ENCODE measurements at places on chromosomes 7 and 10.

- no peak for DNase-seq
Observed at GRCh38 chr10:130987401-130987800, 324.1 kb downstream of the TCERG1L start.

- DNase-seq = no peak
Observed at GRCh38 chr7:68461430-68461829, 1136.8 kb upstream of the AUTS2 start.

DNA sequence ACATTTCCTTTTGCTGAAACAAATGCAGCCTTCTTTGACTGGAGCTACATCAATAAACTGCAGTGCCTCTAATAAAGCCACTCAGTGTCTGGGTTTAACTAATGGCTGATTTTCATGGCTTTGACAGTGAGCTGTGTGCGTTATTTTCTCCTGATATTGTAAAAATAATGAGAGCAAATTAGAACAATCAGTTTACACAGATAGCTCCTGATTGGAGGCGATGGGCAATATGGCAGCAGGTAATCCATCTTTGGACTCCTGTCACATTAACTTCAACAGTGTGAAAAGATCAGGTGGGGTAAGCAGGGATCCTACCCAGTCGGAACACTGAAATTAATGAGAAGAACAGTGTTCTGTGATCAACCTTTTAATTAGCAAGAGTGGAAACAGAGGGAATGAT is 100.7 kb downstream of the POLL start:
- no peak for DNase-seq

DNA sequence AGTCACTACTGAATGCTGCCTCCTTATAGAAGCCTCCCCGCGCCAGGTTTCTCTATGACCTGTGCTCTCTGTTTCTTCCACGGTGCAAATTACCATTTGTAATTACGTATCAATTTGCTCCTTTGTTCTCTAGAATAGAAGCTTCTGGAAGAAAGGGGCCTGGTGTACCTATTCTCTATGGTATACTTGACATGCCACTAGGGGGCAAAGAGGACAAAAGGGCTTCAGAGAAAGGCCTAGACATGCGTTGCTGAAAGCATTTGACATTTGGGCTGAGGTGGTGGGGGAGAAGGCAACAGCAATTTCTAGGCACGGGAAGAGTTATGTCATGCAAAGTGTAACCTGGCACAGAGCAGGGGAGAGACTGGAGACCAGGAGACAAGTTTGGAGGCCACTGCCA is 148.7 kb downstream of the WDR11 start:
- no peak for DNase-seq

- DNase-seq = no peak
Observed at GRCh38 chr10:104340641-104341040, 2.4 kb upstream of the ITPRIP start.

- no peak for DNase-seq
Observed at GRCh38 chr7:158409816-158410330, 177.8 kb downstream of the PTPRN2 start.

DNA sequence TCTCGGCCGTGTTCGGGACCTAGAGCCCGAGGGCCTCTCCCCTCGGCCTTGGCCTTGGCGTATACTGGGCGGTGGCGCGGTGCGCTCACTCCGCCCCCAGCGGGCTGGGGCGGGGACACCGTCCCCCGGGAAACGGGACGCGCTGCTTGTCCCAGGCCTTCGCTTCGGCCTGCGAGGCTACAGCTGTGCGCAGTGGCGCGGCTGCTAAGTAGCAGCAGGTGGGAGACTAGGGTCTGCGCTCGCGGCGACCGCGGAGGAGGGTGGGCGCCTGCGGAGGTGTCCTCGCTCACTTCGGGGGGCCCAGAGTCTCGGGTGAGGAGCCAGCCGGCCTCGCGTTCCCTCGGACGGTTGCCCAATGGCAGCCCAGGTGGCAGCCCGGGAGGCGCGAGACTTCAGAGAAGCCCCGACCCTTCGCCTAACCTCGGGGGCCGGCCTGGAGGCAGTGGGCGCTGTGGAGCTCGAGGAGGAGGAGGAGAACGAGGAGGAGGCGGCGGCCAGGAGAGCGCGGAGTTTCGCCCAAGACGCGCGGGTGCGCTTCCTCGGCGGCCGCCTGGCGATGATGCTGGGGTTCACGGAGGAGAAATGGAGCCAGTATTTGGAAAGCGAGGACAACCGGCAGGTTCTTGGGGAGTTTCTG is at the start of gene DNAH11:
TSS of gene DNAH11 (plus strand) at position 149 of the 637 bp plus-strand sequence. CDS start at position 356, 207 bp downstream.
- DNase-seq = peak; percentile 40

DNA sequence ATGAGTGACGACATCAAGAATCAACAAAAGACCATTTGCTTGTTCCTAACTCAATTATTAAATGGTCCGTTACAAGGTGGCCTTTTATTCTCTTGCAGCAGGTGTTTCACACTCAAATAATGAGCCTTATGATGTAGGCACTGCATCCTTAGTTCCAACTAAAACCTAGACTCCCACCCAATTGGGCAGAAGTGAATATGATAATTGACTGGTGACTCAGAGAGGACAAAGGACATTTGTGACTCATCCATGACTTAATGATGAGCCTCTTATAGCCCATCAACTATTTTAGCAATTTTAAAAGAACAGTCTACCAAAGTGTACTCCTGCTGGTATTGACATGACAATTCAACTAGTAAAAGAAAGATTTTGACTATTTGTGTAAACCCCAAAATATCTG is 1027.8 kb upstream of the PHF14 start:
- no peak for DNase-seq

GRCh38 chr10:42980553-42981357 is 96.1 kb upstream of the RET start:
- no peak for DNase-seq

DNA sequence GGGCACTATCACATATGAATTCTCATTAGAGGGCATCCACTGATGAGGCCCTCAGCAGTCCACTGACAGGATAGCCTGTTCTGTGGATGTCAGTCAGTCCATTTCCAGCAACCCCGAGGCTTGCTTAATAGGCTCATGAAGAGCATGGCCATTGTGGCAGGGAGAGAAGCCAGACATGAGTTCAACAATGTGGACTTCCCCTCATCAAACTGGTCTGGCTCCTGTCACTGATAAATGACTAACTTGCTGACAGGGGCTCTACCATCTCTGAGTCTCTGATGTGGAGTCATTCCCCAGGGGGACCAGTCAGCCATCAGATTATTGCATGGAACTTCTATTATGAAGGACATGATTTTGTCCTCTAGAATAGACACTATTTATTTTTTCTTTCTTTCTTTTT is 19.8 kb upstream of the TRIL start:
- no peak for DNase-seq

DNA sequence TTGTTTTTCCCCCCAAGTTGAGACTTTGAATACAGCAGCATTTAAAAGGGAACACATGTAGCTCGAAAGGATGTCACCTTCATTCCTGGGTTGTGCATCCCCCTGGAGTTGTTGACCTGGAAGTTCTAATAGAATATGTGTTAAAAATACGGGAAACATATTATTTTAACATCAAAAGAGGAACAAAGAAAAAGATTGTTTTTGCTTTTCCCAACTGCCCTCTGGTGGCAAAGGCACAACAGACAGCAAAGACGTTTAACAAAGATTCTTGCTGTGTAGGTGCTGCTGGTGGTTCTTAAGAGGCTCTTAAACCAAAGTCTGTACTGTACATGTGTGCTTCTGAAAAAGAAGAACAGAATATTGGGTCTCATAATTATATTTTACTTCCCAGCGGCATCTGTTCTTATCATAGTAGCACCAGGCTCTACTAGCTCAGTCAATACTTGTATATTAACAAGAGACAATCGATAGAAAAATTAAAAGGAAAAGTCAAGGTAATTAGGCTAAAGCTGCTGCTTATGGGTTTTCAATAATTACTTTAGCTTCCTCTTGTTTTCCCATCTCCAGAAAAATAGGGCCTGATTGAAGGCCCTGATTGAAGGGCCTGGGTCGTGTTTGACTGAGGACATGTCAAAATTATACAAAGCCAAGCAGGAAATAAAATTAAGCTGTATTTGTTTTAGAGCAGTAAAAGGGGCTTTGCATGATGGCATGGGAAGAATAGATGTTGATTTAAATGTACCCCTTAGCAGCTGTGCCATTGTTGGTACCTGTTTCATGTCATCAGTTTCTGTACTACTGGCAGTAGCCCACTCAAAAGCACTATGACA is 384.2 kb upstream of the LRGUK start:
- DNase-seq = no peak

DNA sequence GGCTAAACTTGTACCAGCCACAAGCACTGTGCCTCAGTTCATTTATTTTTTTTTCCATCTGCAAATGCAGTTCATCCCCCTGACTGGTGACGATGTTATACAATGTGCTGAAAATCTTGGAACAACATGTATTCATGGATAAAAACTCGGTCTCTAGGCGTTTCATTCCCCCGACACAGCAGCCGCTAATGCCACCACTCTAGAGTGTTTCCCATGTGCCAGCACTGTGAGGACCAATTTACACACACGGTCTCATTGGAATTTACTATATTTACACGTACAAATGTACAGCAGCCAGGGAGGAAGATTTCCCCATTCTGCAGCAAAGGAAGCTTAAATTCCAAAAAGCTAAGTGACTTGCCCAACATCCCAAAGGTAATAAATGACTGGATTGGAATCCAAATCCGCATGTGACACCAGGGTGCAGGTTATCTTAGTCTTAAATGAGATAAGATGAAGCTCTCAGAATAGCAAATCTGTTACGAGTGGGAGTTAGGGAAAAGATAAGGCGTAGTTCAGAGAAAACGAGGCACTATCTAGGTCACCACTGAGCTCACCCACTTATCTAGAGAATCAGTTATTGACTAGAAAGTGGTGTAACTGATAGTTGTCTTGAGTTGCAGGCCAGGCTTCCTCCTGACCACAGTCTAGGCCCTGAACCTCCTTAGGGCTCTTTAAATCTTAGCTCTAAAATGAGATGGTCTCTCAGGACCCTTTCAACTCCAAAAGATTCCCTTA is 36.7 kb downstream of the FAM107B start:
- no peak for DNase-seq

DNA sequence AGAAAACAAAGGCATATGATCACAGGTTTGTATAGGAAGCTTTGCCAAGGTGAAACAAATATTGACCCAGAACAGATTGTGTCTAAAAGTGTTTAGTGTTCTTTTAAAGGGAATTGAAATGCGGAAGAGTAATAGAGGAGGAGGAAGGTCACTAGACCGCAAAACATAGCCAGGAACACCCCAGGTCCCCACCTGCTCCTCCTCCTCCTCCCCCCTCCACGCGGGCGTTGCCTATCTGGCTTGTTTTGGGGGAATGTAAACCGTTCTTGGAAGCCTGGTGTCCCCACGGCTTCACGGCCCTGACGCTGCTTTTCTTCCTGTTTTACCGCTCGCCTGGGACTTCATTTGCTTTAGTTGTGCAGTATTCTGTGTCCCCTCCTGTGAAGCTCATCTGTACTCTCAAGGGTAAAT is 81.0 kb upstream of the PFKP start:
- DNase-seq = no peak

- no peak for DNase-seq
Observed at GRCh38 chr7:113880559-113880958, 38.2 kb downstream of the PPP1R3A start.

- peak; percentile 73 for DNase-seq
Observed at GRCh38 chr10:119315128-119316001, 108.0 kb downstream of the GRK5 start.

GRCh38 chr7:157825325-157825724 is 488.5 kb downstream of the DNAJB6 start:
- no peak for DNase-seq

DNA sequence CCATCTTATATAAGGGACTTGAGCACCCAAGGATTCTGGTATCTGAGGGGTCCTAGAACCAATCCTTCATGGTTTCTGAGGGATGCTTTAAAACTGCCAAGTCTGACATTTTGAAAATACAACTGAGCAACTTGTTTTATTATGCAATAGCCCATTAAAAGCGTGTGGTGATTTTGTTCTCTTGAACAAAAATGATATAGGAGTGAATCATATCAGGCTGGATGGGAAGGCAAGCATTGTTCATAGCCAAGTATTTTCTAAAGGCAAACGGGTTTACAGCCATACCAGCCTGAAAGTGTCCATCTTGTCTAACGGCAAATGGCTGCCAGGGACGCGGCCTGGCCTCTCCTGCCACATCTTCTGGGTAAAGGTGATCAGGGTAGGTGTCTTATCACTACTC is 23.4 kb downstream of the RPP38 start:
- DNase-seq = no peak

DNA sequence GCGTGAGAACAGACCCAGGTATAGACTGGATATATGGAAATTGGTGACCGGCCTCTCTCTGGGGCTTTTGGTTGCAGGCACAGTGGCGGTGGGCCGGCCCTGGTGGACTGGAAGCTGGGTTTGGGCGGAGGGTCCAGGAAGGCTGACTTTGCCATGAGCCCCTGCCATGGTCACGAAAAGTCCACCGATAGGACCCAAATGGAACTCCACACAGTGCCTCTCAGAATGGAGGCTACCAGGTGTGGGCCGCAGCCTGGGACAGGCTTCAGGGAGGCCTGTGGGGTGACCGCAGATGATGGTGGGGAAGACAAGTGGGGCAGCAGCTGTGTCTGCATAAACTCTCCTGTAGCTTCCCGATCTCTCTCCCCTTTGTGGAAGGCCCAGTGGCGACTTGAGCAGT is 123.2 kb downstream of the DNAJB6 start:
- no peak for DNase-seq

DNA sequence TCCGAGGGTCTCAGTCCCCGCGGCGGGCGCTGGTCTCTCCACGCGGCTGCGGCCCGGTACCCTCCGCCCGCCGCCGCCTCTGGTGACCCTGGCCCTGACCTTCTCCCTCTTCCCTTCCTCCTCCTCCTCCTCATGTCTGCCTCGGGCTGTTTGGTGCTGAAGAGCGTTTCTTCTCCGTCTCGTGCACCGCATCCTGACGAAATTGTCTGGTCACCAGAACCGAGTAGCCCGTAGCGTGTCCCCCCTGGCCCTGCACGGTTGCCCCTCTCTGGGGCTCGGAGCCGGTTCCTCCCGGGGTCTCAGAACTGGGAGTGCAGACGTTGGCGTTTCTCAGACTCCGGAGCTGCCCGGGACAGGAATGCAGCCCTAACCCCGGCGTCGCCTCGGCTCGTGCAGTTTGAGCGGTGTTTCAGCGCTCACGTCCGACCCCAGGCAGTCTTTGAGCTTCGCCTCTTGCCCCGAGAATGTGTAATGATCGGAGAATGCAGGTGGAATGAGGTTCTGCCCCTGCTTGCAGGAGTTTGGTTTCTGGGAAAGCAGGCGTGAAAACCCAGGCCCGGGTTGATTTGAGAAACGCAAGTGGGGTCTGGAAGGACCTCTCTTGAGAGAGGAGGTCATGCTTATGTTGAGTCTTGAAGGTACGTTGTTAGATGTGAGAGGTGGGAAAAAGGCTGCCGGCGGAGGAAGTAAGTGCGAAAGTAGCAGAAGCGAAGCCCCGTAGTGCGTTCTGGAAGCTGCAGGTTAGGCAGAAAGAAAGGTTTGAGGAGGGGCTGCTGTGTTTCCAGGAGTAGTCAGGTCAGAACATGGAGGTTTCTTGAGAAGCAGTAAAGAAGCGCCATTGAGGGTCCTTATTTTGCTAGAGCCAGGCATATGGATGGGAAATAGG is 743 bp downstream of the RBM17 start:
- no peak for DNase-seq

DNA sequence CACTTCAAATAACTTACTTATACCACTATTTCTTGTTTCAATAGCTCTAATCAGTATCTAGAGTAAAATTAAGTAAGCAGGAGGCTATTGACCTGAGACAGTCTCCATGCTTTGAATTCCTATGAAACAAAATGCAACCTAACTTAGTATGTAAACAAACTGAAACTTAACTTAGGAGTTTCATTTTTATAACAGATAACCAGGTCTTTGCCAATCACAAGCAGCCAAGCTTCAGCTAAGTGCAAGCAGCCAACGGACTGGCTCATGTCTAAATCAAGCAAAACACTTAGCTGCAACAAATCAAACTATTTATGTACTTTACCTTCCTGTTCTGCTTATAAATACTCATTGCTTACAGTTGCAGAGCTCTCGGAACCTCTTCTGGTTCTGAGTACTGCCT is 4.4 kb upstream of the GSTK1 start:
- DNase-seq = no peak

All from activated T-cell treated with anti-CD3 and anti-CD28 coated beads for 48 hours (primary cell).